ENCODE measurements at places on chromosomes 6 and 20. TPM values are rescaled to one million over a fixed set of nuclear protein-coding genes. Genes with fewer than 3 reads are reported as not detected.

- no peak overlapping the region for H3K4me3 ChIP-seq
- H3K27ac ChIP-seq, result no peak overlapping the region
- H3K4me1 ChIP-seq, result no peaks in the 10 kb centered on the region
- H3K36me3 ChIP-seq, result no peaks in the 10 kb centered on the region
- no peaks in the 10 kb centered on the region for H3K27me3 ChIP-seq
These were observed 266.2 kb downstream of the TENT5A start for GRCh38 chr6:81486234-81486633.

The ENPP4 gene
- total RNA-seq, result 45.0 TPM

DNA sequence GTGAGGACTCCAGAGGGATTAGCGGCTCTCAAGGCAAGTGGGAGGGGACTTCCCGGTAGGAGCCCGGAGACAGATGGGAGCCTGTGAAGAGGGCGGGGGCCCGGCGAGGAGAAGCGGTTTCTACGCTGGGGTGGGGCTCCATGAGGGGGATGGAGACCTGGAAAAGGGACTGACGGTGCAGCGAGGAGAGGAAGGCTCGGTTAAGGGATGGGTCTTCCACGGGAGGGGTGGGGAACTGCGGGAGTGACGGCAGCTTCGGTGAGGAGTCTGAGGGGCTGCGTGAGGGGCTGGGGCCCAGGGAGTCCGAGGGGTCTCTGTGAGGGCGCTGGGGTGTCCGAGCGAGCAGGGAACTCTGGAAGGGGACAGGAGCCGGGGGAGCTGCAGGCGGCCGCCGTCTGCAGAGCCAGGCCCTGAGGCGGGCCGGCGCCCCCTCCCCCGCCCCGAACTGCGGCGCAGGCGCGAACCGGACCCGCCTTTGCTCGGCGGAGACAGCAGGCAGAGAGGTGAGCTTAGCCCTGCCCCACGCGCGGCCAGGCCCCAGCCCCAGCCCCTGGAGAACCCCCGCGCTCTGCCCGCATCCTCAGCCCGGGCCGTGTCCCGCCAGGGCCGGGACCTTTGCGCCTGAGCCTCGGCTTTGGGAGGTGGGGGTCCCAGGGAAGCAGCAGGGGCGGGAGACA, at the start of gene NRSN2:
TSS of gene NRSN2 (plus strand) at position 472 of the 677 bp plus-strand sequence. CDS start 2,533 bp downstream, outside the sequence.
- peak within 1 kb of the TSS; percentile 77 for H3K27ac ChIP-seq
- no peaks in the 10 kb centered on the region for H3K36me3 ChIP-seq
- DNase-seq, result no peak
- peak within 1 kb of the TSS; percentile 93 for H3K4me3 ChIP-seq

The PNLDC1 gene
- total RNA-seq, result not detected

The SSR1 gene
- total RNA-seq, result 82.8 TPM

The MLIP gene
- total RNA-seq, result not detected

- no peaks in the 10 kb centered on the region for H3K36me3 ChIP-seq
- H3K27me3 ChIP-seq, result no peaks in the 10 kb centered on the region
- H3K4me1 ChIP-seq, result no peaks in the 10 kb centered on the region
- DNase-seq, result no peak
- no peak overlapping the region for H3K4me3 ChIP-seq
- H3K27ac ChIP-seq, result no peak overlapping the region
These were observed 47.9 kb downstream of the FOXO3 start for GRCh38 chr6:108608453-108609275.

The MYBL2 gene
- total RNA-seq, result 1.6 TPM

DNA sequence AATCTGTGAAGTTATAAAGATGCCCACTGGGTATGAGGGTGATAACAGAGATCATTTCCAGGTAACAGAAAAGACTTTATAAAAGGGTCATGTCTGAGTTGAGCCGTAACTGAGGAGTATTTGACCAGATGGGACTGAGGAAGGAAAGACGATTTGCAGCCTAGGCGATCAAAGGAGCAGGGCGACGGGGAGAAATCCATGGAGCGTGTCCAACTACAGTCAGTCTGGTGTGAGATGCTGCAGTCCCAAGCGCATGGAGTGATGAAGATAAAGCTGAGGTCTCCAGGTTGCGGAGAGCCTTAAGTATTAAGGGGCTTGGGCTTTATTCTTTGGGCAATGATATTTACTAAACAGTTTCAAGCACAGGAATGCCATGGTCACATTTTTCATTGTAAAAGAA, 166.7 kb downstream of the PRKN start:
- no peaks in the 10 kb centered on the region for H3K4me1 ChIP-seq
- H3K27ac ChIP-seq, result no peak overlapping the region
- H3K36me3 ChIP-seq, result no peaks in the 10 kb centered on the region
- H3K27me3 ChIP-seq, result no peaks in the 10 kb centered on the region
- no peak for DNase-seq

DNA sequence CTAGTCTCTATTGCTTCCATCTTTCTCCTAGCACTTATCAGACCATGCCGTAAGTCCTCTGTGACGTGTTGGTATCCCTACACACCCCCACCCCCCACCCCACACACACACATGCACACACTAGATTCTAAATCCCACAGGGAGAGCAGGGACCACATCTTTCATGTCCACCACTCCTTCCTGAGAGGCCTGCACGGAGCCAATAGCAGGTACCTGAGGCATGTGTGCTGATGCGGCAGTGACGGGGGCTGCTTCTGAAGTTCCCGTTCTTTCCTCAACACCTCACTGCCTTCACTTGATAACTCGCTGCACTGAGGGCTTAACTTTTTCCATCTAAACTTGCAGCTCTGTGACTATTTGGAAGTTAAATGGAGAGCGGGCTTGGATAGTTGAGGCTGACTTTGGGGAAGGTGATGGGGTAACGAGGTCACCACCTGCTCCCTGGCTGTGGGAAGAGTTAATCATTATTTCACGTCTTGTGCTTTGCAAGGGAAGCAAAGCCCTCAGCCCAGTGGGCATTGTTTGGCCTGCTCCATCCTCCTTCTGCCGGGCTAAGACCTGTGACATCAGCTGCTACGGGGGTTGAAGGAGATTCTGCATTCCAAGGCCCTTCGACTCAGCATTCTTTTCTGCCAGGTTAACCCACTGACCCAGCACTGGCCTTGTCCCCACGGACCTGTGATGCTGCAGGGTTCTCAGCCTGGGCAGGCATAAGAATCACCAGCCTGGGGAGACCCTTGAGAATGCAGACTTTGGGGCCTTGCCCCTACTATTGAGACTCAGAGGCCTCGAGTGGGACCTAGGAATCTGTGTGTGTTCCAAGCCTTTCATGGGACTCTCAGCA, 187.8 kb downstream of the ANKRD60 start:
- no peak for DNase-seq
- H3K4me1 ChIP-seq, result no peaks in the 10 kb centered on the region
- no peak overlapping the region for H3K27ac ChIP-seq
- H3K36me3 ChIP-seq, result no peaks in the 10 kb centered on the region

DNA sequence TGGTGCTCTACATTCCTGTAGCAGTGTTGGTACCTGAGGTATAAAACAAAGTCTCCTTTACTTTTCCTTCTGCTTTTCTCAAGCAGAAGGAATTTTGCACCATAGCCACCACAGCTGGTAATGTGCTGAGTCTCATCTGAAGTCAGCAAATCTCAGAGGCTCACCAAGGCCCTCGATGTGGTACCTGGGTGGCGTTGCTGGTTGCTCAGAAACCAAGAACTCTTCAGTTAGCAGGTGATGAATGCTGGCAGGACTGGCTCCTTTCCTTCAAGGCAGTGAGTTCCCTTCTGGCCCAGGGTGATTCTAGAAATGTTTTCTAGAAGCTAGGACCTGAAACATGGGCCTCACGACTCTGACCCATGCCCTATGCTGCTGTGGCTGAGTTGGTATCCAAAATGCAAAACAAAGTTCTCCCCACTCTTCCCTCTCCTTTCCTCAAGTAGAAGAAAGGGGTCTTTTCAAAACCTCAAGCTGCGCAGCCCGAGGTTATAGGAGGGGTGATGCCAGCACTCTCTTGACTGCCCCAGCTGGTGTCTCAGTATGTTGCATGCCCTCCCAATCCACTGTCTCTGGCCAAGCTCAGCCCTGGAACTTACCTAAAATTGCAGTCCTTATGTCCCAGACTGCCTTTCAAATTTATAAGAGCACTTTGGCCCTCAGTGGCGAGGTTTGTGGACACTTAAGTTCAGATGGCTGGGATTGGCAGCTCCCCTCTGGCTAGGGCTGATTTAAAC, 592.3 kb downstream of the FRK start:
- no peak for DNase-seq
- H3K27ac ChIP-seq, result no peak overlapping the region
- no peaks in the 10 kb centered on the region for H3K27me3 ChIP-seq
- H3K4me1 ChIP-seq, result no peaks in the 10 kb centered on the region
- no peak overlapping the region for H3K4me3 ChIP-seq
- H3K36me3 ChIP-seq, result no peaks in the 10 kb centered on the region

DNA sequence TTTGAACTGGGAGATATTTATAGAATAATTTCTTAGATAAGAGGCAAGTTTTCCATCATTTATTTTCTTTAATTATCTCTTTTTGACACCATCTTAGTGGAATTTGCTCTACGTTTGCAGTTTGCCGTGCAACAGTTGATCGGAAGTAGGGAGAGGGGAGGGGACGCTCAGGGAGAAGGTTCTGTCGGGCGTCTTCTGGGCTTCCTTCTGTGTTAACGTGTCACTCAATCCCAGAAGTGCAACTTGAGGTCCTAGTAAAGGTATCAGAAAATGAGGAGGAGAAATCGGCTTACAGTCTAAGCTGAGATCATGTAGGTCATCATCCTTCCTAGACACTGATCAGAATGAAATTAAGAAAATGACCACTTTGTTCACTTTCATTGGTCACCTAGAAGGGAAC, 149.0 kb upstream of the SNX9 start:
- H3K36me3 ChIP-seq, result no peaks in the 10 kb centered on the region
- H3K4me1 ChIP-seq, result peaks cover 3% of the 10 kb centered on the region
- H3K27ac ChIP-seq, result no peak overlapping the region

- no peak overlapping the region for H3K4me3 ChIP-seq
- no peaks in the 10 kb centered on the region for H3K36me3 ChIP-seq
- H3K4me1 ChIP-seq, result no peaks in the 10 kb centered on the region
- no peaks in the 10 kb centered on the region for H3K27me3 ChIP-seq
These were observed 10.7 kb downstream of the ANGPT4 start for GRCh38 chr20:905396-905961.

The NHLRC1 gene
- total RNA-seq, result 0.68 TPM

DNA sequence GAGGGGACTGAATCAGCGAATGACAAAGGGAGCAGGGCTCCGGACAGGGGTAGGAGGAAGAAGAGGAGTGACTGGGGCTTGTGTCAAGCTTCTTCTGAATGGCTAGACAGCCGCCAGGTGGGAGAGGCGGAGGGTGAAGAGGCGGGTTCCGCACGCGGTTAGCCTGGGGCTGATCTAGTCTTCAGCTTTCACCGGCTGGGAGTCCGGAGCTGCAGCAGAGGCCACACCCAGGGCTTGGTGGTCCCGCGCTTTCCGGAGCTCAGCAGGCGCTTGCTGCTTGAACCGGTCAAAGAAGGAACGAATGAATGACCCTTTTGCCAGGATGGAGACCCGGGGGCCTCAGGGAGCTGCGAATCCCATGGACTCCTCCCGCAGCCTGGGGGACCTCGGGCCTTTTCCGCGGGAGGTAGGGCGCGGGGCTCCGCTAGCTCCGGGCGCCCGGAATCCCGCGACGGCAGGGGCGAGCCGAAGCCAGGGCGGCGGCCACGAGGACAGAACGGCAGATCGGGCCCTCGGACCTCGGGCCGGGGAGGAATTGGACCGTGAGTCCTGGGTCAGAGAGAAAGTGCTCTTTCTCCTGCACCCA, at the start of gene C6orf141:
TSS of gene C6orf141 (plus strand) at position 177 of the 586 bp plus-strand sequence. CDS start at position 302, 125 bp downstream.
- peaks cover 14% of the 10 kb centered on the region for H3K4me1 ChIP-seq
- H3K4me3 ChIP-seq, result no peak within 1 kb of the TSS
- H3K27ac ChIP-seq, result no peak within 1 kb of the TSS

The DNMT3B gene
- 0.68 TPM for total RNA-seq

The HFE gene
- total RNA-seq, result 2.3 TPM

GRCh38 chr6:20717743-20718142, 183.5 kb downstream of the CDKAL1 start:
- H3K27me3 ChIP-seq, result no peaks in the 10 kb centered on the region
- H3K4me1 ChIP-seq, result peaks cover 5% of the 10 kb centered on the region
- DNase-seq, result no peak
- H3K4me3 ChIP-seq, result no peak overlapping the region
- H3K36me3 ChIP-seq, result no peaks in the 10 kb centered on the region

DNA sequence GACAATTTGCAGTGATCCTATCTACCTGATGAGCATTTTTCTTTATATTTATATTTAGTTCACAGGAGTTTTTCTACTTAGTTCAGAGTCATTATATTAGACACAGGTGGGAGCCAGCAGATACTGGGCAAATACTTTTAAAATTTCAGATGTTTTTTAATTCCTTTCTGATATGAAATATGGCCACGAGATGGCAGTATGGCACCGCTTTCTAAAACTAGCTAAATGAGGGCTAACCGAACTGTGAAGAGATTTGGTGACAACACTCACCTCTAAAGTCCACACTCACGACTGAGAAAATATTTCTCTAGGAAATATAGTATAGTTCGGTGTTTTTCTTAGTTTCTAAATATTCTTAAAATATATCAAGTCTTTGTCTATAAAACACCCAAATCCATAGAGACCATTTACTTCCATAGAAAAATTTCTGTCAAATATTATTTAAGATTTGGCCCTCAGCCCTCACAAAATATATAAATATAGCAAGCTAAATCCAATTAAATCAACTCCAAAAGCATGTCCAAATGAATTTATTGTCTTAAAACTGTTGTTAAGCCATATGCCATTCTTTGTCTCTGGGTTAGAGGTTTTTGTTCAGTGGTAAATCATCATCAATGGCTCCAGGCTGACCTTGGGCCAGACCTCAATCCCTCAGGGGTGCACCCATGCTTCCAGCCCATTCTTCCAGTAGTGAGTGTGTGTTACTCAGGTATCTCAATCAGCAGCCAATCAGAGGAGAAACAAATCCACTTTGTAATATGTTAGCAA, 63.6 kb downstream of the HUS1B start:
- peak; percentile 43 for DNase-seq
- H3K27ac ChIP-seq, result no peak overlapping the region
- peaks cover 40% of the 10 kb centered on the region for H3K36me3 ChIP-seq
- H3K4me3 ChIP-seq, result no peak overlapping the region
- H3K4me1 ChIP-seq, result no peaks in the 10 kb centered on the region

GRCh38 chr20:48203252-48203651, 418.0 kb upstream of the SULF2 start:
- no peak overlapping the region for H3K4me3 ChIP-seq
- no peaks in the 10 kb centered on the region for H3K4me1 ChIP-seq
- no peaks in the 10 kb centered on the region for H3K36me3 ChIP-seq
- no peaks in the 10 kb centered on the region for H3K27me3 ChIP-seq
- H3K27ac ChIP-seq, result no peak overlapping the region

DNA sequence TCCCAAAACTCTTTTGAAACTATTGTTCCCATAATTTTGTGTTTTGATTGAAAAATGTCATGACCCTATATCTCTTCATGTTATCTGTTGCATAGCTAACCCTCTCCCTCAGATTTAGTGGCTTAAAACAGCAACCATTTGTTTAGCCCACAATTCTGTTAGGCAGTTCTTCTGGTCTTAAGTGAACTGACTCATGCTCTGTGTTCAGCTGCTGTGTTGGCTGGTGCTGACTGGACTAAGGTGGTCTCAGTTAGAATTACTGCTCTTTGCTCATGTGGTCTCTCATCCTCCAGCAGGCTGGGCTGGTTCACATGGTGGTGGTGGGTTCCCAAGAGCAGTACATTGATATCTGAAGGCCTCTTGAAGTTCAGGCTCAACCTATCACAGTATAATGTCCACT, 80.8 kb downstream of the KHDC1L start:
- no peaks in the 10 kb centered on the region for H3K4me1 ChIP-seq
- H3K36me3 ChIP-seq, result no peaks in the 10 kb centered on the region
- DNase-seq, result no peak
- H3K27ac ChIP-seq, result no peak overlapping the region

Data from natural killer cell (primary cell).